Psoas muscle (tissue), 8 donors: ENCODE measurements at places on chromosomes 3 and 15.

DNA sequence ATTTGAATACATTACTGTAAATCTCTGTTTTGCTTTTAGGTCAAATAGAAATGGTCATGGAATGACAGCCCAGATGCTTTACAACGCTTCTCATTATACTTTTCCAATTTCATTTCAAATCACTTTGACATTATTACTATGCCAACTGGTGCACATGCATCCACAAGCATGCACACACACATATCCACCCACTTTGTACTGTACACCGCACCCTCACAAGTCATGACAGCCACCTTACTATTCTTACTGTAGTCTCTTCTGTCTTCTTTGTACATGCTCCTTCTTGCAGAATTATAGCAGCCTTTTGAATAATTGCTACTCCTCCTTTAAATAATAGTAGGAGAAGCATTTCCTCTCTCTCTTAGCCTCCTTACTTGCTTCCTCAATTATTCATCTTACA, 1361.4 kb downstream of the ROBO1 start:
- H3K4me3 ChIP-seq, result no peak overlapping the region
- no peaks in the 10 kb centered on the region for H3K4me1 ChIP-seq
- DNase-seq, result no peak

GRCh38 chr3:43753741-43754715, 63.3 kb downstream of the ABHD5 start:
- no peak overlapping the region for H3K4me3 ChIP-seq
- H3K27ac ChIP-seq, result peak overlapping the region; percentile 64
- no peak for DNase-seq
- no peaks in the 10 kb centered on the region for H3K36me3 ChIP-seq
- peaks cover 25% of the 10 kb centered on the region for H3K4me1 ChIP-seq
- H3K27me3 ChIP-seq, result no peaks in the 10 kb centered on the region

DNA sequence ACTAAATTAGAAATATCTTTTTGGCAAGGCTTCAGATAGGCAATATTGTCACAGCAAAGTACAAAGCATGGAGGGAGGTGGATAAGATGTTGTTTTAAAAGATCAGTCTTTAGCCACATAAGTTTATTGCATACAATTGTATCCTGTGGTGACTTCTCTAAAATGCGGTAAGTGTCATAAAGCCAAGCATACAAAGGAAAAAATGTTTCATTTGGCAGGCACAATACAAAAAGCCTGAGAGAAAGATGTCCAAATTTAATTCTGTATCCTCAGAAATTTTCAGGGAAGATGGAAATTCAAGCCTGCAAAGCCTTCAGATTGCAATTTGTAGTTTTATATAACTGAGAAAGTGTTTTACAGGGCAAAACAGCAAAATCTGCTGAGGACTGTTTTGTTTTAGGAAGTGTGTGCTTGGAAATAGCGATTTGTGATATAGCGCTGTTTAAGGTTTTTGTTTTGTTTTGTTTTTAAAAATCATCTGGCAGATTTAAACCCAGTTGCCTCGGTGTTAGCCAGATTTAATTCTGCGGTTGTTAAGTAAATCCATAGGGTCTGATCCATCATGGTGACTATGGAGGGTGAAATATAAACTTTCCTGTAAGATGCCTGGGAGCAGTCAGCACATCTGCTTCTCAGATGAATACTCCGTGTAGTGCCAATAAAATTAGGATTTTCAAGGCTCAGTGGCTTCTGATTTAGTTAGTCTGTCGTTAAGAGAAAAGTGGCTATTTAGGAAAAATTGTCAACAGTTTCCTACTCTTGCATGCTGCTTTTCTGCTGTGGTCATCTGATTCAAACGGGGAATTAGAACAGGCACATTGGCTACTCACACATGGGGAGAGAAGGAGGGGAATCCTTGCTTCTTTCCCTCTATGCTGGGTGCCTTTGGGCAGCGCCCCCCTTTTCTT, 8.0 kb downstream of the KAT2B start:
- peak overlapping the region; percentile 24 for H3K27ac ChIP-seq
- H3K27me3 ChIP-seq, result no peaks in the 10 kb centered on the region
- no peaks in the 10 kb centered on the region for H3K36me3 ChIP-seq
- peak overlapping the region; percentile 7 for H3K4me3 ChIP-seq

GRCh38 chr15:48500595-48500994, 144.9 kb downstream of the FBN1 start:
- no peak overlapping the region for H3K4me3 ChIP-seq
- no peaks in the 10 kb centered on the region for H3K27me3 ChIP-seq
- H3K36me3 ChIP-seq, result peaks cover 4% of the 10 kb centered on the region
- no peaks in the 10 kb centered on the region for H3K4me1 ChIP-seq

DNA sequence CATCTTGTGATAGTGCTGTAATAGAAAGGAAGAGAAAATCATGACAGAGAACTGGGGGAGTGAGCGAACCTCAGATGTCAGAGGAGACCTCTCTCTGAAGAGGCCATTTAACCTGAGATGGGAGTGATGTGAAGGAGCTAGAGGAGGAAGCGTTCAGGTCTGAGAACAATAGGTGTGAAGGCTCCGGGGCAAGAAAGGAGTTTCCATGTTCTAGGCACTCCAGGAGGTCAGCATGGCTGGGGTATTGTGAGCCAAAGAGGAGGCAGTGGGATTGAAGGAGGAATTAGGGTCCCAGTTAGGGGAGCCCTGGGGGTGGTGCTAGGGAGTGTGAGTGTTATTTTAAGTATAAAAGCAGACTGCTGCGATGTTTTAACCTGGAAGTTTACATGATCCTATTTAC, 8.8 kb upstream of the FILIP1L start:
- H3K4me3 ChIP-seq, result no peak overlapping the region
- H3K4me1 ChIP-seq, result peaks cover 45% of the 10 kb centered on the region
- peak overlapping the region; percentile 84 for H3K27ac ChIP-seq
- DNase-seq, result no peak

GRCh38 chr3:49671291-49672288, 2.6 kb upstream of the APEH start:
- no peaks in the 10 kb centered on the region for H3K27me3 ChIP-seq
- peak overlapping the region; percentile 5 for H3K27ac ChIP-seq
- peaks cover 13% of the 10 kb centered on the region for H3K36me3 ChIP-seq

DNA sequence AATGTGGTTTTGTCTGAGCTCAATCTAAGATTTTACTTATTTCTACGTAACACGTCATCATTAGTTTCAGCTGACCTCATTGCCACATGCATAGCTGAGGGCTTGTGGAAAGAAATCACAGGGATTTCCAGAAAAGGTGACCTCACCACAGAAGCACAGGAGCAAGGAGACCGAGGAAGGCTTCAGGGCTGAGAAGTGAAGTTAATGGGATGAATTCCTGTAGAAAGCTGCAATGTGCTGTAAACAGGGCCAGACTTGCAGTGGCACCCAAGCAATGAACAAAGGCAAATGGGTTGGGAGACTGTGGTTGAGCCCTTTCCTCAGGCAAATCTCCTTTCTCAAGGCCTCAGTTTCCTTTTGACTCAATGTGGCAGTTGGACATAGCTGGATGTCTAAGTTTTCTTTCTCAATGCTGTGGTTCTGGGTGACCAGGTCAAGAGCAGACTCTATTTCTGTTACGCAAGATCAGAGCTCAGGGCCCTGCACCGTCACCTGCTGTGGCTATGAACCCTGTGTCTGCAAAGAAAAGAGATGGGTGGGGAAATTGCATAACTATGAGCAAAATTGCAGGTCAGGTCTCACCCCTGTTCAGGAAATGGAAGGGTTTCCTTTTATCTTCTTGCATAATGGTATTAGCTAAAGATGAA, 252.2 kb upstream of the TBL1XR1 start:
- no peaks in the 10 kb centered on the region for H3K27me3 ChIP-seq
- no peak for DNase-seq

- H3K27me3 ChIP-seq, result no peaks in the 10 kb centered on the region
- H3K27ac ChIP-seq, result peak overlapping the region; percentile 73
- no peak for DNase-seq
These were observed 244.1 kb downstream of the LPP start for GRCh38 chr3:188397766-188398705.
